ENCODE measurements at places on chromosomes 16 and 17. TPM values are rescaled to one million over a fixed set of nuclear protein-coding genes. Genes with fewer than 3 reads are reported as not detected.

The KCNAB3 gene
- not detected for total RNA-seq

The CLDN6 gene
- total RNA-seq = 4.8 TPM

The MT1G gene
- 4.1 TPM for total RNA-seq

The TSNAXIP1 gene
- not detected for total RNA-seq
